ENCODE measurements at places on chromosomes 6 and 20.
A peak's percentile ranks its signal among the peaks of the same experiment; 100 is the strongest.

DNA sequence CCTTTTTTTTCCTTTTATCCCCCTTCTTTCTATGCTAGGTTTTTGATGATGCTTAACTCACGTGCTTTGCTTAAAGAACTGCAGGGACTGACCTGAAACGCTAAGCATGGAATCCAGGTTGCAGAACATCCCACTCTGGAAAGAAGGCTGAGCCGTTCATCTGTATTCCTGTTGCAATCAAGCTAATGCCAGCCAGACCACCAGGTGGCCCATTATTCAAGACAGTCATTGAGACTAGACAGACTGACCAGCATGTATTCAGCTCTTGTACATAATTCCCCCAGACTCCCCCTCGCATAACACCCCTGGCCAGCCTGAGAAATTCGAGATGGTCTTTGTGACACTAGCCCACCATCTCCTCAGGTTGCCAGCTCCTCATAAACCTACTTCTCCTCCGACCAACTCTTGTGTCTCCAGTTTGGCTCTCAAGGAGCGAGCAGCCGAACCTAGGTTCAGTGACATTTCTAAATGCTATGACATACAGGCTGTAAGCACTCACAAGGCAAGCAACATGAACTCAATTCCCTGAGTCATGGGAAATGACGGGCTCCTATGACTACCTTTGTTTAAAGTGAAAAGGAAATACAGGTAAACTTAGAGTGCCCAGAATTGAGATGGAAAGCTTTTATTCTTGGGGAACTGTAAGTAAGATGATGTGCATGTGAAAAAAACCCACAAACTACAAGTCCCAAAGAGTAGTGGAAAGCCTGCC, 309.3 kb upstream of the CDYL start:
- no peak for DNase-seq

GRCh38 chr20:58349570-58349969, 39.5 kb upstream of the VAPB start:
- no peak for DNase-seq

DNA sequence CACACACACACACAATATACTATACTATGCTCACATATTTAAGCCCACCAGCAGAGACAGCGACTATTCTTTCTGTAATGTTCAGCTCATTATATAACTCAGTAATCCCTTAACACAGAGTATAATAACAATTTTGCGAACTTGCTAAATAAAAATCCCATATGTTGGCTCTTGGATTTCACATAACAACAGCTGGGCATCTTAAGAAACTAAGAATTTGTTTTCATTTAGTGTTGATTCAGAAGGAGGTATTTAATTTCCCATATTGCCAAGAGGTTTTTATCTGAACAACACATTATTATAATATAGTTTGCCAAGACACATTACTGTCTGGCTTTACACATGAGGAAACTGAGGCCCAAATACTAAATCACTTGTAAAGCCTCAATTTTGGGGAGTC, 7.4 kb downstream of the ECT2L start:
- DNase-seq = no peak

- DNase-seq = no peak
Observed at GRCh38 chr20:57678340-57678739, 31.5 kb downstream of the PMEPA1 start.

DNA sequence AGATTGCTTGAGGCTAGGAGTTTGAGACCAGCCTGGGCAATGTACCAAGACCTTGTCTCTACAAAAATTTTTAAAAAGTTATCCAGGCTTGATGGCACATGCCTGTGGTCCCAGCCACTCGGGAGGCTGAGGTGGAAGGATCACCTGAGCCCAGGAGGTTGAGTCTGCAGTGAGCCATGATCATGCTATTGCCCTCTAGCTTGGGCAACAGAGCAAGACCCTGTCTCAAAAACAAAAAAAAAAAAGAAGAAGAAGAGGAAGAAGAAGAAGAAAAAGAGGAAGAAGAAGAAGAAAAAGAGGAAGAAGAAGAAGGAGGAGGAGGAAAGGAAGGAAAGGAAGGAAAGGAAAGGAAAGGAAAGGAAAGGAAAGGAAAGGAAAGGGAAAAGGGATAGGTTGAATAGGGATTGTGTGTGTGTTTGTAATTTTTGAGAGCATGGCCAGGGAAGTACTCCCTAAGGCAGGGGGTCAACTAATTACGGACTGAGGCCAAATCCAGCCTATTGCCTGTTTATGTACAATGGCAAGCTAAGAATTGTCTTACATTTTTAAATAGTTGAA, 43.0 kb upstream of the ZNF217 start:
- DNase-seq = no peak

- no peak for DNase-seq
Observed at GRCh38 chr6:25472306-25472705, 179.7 kb upstream of the SCGN start.

- DNase-seq = no peak
Observed at GRCh38 chr6:29723262-29723665, at the start of gene HLA-F. TSS of gene HLA-F (plus strand) at chr6:29723434. CDS start at chr6:29723464, 30 bp downstream.

DNA sequence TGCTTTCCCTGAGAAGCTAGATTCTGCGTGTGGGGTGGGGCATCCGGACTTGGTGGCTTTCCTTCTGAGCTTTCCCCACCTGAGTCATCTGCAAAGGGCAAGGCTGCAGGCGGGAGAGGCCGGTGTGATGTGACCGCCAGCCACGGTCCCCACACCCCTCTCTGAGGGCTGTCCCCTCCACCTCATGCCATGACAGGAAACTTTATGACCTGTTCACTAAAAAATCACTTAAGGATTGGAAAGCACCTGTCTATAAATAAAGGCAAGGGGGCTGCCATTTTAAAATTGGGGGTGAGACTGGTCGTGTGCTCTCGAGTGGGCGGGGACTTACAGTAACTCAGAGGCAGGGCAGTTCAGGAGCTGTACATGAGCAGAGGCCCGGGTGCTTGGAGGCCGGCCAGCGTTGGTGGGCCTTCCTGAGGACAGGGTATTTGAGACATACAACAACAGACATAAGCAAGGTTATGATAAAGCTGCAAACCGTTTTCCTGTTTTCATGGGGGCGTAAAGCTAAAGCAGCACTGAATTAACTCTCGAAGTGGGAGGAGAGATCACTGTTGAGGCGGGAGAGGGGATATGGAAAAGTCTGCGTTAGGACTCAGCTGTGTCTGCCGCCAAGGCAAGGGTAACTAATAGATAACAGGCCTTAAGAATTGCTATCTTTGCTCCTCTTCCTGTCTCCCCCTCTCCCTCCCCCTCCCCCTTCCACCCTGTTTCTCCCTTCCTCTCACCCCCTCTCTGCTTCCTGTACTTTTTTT, 16.1 kb upstream of the SERPINB1 start:
- DNase-seq = no peak

DNA sequence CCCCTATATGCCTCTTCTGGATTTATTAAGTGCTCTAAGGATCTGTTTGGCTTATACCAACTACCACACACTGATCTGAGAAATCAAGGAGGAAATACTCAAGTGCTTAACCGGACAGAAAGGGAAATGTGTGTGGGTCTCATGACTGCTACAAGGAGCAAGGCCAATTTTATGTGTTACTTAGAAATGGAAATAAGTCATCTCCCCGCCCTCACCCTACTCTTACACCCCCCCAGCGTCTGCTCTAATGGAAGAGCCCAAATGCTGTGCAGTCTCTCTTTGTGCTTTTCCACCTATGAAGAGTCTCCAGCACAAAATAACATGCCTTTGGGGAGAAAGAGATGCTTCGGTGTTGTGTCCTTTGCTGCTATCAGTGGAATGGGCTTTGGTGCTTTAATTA, 428.8 kb upstream of the ARID1B start:
- DNase-seq = peak; percentile 85

DNA sequence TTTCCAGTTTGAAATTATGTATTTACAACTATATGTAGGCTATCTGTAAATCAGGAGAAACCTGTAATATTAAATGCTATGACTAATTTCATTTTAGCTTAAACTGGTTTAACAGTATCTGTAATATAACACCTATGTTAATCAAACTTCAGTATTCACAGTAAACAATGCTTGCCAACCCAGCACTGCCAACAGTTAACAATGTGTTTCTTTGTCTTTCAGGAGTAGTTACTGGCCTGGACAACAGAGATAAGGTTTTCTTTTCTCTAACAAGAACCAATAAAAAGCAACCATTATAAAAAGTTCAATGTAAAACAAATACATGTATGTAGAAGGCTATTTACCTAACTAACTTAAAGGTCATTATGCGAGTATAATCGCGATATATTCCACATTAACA, 158.8 kb downstream of the CDK19 start:
- no peak for DNase-seq

GRCh38 chr6:116369964-116370759, 585 bp upstream of the DSE start:
- no peak for DNase-seq

GRCh38 chr6:110528101-110528929, 51.9 kb upstream of the SLC22A16 start:
- peak; percentile 3 for DNase-seq

- DNase-seq = no peak
Observed at GRCh38 chr6:113375950-113376846, 480.9 kb upstream of the MARCKS start.

GRCh38 chr6:48774276-48774675, 663.3 kb upstream of the PTCHD4 start:
- DNase-seq = no peak

- no peak for DNase-seq
Observed at GRCh38 chr20:61499859-61500554, 247.9 kb downstream of the CDH4 start.

DNA sequence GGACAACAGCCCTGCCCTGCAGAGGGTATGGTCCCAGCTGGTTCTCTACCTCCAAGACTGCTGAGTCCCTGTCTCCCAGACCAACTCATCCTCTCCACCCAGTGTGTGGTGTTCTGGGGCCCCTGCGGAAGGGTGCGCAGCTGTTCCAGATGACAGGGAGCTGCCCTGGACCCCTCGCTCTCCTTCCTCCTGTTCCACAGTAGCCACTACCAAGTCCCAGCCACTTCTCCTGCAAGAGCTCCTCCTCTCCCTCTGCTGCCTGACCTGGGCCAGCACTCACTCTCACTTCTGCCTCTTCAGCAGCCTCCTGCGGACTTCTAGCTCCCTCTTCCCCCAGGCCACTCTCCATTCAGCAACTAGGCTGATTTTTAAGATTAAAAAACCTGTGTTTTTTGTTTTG, 40.1 kb upstream of the TMEM181 start:
- DNase-seq = no peak

DNA sequence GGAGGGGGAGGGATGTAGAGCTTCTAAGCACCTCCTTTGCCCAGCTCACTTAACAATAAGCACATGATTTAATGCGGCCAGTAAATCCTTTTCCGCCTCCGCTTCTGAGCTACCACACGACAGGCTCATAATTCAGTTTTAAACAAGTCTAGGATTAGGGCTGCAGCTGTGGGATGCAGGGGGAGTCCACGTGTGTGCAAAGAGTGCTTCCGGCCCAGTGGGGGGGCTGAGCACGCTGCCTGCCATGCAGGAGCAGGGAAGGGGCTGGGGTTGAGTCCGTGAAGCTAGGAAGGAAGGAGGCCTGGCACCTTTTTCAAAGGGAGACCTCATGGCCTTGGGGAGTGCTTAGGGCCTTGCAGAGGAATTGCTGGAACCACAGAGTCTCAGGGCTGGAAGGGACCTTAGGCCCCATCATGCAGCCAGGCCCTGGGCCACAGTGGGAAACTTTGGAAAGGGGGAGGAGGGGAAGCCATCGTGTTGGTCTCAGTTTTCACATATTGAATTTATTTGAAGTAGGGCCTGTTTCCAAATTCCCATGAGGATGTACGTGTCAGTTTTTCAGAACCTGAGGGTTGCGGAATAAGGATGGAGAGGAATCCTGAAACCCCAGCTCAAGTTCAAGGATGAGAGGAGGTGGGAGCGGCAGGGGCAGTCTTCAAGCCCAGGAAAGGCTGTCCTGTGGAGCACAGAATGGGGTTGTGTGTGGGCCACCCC, 96.1 kb downstream of the VEGFA start:
- DNase-seq = no peak

DNA sequence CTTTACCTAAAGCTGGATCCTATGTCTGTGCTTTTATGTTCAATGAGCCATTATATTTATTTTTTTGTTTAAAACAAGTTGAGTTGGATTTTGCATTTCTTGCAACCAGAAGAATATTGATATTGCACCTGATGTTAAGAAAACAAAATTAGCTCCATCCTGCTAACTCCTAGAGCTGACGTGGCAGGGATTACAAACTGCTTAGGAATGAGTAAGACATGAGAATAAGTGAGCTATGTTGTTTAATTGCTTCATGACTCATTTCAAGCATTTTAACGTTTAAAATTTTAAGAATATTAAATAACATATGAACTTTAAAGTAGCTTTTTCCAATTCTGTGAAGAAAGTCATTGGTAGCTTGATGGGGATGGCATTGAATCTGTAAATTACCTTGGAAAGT, 663.5 kb downstream of the EPM2A start:
- DNase-seq = no peak

GRCh38 chr6:104940893-104941728, 15.8 kb upstream of the LIN28B start:
- no peak for DNase-seq

DNA sequence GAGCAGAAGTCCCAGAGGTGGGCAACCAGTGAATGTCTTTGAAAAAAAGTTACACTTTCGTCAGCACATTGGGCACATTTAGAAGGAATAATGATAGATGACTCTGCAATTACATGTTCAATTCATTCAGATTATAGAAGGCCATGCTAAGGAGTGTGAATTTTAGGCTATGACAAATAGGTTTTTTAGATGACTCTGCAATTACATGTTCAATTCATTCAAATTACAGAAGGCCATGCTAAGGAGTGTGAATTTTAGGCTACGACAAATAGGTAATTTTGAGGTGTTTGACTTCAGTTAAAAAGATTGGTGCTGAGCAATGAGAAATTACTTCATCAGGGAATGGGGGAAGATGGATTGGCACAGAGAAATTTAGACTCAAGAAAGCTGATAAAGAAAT, 744.9 kb upstream of the MMS22L start:
- DNase-seq = no peak

DNA sequence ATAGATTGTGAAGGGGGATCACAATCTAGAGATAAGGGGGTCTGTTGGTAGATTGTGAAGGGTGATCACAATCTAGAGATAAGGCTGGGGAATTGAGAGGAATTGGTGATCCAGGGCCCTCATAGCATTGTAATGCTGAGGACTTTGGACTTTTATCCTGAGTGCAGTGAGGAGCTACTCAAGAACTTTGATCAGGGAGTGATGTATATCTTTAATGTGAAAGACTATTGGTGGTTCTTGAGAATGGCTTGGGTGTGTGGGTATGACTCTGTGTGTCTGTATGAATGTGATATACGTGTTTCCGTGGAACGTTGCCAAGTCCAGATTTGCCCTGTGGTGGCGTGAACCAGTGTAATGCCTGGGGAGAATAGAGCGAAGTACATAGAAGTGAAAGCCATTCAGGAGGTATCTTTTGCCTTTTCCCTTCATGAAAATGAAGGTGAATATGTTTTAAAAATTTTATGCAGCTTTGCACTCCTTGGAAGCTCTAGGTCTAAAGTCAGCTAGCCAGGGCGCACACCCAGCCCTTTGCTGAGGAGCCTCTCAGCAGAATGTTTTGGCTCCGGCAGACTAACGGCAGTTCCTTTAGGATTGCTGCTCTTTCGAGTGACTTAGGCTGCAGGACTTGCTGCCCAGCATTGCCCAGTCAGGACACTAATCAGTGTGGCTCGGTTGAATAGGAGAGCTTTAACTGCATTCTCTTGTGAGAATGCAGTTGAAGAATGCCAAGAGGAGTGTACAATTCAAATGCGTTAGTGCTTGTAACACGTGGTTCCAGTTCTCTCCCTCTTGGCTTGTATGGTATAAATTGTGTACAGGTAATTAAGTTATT, 3.5 kb downstream of the ZFAND3 start:
- no peak for DNase-seq

All from NCI-H510A treated with DMSO at 0.1 percent for 48 hours (cell line).